ENCODE measurements at places on chromosomes 13 and 19.

DNA sequence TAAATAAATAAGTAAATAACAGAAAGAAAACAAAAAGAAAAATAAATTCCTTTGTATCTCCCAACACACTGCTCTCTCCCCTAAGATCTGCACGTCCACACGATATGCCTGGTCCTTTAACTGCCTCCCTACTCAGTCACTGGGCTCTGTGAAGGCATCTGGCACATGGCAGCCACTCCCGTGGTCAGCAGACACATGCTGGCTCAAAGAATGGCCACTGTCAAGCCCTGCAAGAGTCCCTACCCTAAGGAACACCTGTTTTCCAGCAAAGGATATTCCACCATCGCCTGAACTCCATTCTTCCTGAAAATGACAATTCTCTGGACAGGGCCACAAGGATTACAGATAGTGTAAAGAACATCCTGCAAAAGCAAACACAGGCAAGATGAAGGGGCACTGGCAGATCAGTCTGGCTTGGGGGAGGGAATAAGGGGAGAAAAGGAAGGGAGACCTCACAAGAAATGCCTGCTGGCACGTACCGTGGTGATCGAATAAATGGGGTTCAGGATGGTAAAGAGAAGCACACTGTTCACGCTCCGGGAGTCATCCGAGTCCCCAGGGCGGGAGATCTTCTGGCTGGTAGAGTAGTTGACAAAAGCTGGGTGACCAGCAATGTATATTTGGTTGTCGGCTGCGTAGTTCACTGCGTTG lies 4.3 kb downstream of the HNRNPL start:
- no peak for DNase-seq

DNA sequence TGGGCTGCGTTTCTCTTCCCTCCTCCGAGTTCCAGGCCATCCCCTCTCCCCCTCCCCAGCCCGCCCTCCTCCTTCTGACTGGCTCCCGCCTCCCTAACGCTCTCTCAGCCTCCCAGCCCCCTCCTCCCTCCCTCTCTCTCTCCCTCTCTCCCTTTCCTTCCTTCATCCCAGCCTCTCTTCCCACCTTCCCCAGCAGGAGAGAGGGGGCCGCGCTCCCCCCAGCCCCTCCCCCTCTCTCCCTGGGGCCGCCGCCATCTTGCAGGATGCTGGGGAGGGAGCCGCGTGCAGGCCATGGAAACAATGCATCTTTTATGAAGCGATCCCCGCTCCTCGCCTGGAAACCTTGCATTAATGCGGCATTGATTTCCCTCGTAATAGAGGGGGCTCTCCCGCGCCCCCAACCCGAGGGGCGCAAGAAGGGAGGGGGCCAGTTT lies 42.6 kb upstream of the ADGRL1 start:
- DNase-seq, result no peak

- DNase-seq, result no peak
Measured at GRCh38 chr13:48132961-48133360, 38.1 kb upstream of the MED4 start.

GRCh38 chr19:339262-339887 lies 5.2 kb downstream of the MIER2 start:
- no peak for DNase-seq

GRCh38 chr13:103153466-103153865 lies 87.2 kb upstream of the SLC10A2 start:
- DNase-seq, result no peak

DNA sequence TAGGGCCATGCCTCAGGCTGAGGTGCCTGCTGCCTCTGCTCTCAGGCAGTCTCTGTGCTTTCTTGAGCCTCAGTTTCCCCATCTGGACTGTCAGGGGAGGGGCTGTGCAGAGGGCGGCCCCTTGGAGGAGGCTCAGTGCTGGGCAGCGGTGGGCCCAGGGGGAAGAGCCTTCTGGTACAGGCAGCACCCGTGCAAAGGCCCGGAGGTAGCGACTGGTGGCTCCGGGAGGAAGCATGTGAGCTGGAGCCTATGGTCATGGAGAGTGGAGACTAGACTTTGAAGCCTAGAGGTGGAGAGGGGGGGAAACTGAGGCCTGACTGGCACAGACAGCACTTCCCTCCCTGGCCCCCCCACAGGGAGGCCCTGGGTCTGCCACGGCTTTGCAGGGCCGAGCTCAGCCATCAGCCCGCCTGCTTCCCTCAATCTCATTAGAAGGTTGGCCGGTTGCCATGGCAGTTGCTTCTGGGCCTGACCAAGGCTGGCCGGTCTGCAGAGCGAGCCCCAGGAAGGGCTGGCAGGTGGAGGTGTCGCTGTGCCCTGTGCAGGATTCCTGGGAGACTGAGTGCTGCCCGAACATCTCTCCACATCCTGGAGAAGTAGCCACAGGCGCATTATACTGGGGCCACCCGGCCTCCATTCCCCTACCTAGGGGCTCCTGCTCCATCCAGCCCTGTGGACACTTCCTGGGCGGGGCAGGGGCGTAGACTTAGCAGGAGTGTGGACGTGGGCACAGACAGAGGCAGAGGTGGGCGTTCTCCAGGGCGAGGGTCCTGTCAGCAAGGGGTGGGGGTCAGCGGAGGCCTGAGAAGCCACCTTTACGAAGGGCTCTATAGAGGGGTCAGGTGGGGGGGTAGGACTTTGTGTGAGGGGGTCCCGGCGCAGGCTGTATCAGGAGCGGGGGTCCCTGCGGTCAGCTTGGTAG lies 53.2 kb downstream of the CRTC1 start:
- DNase-seq, result no peak

DNA sequence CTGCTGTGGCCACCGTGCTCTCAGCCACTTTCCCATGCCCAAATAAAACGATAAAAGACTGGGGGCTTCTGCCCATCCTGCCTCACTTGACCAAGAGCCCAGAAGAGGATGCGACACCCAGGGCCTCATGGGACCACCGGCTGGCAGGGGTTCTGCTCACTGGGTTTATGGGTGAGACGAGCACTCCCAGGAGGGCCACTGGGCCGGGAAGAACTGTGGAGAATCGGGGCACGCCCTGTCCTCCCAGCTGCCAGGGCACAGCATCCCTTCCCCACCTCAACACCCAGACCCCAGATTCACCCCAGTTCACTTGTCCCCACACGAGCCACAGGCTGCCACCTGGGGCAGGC lies 4.7 kb upstream of the F10 start:
- no peak for DNase-seq

DNA sequence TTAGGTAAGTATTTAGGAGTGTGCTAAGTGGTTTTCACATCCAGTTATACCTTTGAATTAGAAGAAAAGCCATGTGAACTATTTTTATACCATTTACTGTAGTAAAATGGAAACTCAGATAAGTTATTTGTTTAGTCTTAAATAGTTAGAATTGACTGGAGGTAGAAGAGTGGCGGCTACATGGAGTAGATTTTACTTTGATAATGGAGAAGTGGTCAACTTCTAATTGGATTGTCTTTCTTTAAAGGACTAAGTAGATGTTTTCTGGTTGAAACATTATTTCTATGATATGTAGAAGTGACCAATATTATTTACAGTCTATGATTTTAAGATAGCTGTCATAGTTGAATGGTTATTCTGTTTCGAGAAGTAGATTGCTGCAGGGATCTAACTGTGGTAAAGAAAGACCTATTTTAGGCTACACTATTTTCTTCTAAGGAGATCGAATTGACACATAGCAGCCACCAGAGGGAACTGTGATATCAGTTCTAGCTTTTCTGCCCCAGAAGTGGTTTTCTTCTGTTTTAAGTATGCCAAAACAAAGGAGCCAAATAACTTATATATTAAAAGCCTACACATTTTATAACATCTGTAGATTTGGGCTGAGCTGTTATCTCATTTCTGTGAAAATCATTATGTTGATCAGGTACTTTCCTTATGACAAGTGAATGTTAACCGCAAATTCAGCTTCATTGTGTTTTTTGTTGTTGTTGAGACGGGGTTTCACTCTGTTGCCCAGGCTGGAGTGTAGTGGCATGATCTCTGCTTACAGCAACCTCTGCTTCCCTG lies 26.1 kb downstream of the ZMYM2 start:
- peak; percentile 46 for DNase-seq

DNA sequence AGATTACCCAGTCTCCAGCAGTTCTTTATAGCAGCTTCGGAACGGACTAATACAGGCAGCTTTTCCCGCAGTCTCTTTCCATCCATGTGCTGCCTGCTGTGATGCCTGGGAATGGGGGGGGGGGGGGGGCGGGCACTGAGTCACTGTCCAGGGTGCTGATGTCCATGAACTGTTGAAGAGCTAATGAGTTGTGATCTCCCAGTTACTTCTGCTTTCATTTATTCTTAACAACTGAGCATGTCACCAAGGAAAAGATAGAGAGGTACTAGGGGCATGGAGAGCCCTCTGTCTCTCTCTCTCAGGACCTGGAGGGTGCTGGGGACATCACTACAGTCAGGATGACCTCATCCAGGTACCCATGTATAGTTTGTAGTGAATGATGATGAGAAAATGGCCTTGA lies 20.3 kb upstream of the CEACAM1 start:
- DNase-seq, result no peak

GRCh38 chr13:109273326-109273751 lies 513.0 kb downstream of the IRS2 start:
- DNase-seq, result no peak

DNA sequence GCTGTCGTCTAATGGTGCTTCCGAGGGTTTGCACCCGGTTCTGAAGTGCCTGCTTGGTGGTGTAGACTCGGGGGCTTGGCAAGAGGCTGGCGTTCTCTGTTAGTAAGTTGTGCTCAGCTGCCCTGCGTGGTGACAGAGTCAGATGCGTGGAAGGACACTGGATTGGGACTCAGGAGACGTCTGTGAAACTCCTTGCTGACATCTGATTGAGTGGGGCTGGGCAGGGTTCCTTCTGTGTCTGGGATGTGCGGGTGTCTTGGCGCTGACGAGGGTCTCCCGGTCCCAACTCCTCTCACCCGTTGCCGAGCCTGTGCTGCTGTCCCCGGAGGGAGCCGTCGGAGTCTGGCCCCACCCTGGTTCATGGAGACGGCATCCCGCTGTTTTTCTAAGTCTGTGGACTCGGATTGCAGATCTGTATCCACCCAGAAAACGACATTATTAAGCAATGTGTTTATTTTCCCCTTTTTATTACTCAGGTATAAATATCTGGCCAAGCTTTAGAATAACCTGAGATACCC lies 16.4 kb upstream of the DCUN1D2 start:
- DNase-seq, result no peak

GRCh38 chr19:48149430-48149829 lies 20.7 kb downstream of the LIG1 start:
- no peak for DNase-seq

DNA sequence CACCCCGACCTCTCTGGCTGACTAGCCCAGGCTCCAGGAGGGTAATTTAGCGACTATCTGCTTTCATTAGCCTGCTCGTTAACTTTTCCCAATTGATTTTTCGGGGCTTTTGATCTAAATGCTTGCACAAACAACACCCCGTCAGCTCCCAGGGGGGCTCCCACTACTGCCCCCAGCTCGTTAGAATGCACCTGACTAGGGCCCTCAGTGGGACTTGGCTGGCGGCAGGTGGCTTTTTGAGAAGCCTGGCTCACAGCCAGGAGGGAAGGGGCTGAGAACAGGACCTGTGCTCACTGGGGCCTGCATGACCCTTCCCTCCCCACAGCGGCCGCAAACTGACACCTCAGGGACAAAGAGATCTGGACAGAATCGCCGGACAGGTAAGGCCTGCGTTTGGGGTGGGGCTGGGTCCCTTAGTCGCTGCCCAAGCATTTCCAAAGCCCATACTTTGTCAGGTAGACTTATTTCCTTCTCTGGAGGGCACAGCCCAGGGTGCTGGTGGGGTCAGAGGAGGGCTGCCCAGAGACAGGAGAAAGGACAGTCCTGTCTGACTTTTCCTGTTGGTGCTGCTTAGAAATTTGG lies 7.6 kb upstream of the CD79A start:
- no peak for DNase-seq

DNA sequence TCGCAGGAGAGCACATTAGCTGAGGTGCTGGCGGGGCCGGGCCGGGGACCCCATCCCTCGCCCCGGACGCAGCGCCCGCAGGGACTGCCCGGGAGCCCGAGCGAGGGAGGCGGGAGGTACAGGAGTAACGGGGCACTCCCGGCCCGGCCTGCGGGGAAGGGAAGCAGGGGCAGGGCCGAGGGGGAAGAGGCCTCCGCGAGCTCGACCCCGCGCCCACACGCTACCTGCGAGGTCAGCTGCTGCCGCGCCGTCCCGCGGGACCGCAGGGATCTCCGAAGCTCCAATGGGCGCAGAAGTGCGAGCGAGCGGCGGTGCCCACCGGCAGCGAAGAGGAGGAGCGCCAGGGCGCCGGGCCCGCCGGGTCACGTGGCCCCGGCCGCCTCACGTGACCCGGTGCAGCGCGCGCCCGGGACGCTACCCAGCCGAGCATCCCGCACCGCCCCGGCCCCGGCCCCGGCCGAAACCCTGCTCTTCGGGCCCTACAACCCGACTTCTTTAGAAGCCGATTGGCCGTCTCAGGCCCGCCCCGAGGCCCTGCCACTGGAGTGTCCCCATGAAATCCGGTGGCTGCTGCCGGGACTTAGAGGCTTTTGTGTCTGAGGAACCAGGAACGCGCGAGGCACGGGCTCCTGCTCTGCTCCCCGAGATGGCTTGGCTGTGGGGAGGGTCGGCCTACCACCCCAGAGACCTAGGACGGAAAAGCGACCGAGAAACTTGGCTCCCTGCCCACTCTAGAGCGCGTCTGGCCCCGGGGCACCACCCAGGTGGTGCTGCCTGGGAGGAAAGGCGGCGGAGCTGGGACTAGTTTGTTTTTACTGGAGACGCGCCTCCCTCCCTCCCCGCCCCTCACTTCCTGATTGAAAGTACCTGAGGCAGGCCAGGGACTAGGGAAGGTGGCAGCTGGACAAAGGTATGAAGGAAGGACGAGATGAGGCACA lies at the start of gene RCBTB1:
Gene RCBTB1, minus strand, starts transcription at position 339 of the 938 bp plus-strand sequence. CDS start 18,279 bp downstream, outside the sequence.
- DNase-seq, result no peak

DNA sequence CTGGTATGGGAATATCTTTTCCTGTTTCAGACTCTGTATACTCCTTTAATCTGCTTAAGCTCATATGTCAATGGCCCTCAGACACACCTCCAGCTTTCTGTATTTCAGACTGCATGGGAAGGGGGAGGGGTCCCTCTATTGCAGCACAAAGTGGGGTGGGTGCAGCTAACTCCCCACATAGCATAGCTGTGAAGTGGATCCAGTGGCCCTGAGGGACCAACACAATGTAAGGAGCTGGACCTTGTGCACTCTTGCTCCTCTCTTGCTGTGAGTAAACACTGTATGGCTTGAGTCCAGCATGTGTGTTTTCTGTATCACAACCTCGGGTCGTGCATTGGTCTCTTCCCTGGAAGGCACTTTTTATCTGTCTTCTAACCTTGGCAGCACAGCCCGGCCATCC lies 669.9 kb downstream of the PCDH9 start:
- no peak for DNase-seq
